ENCODE measurements at places on chromosomes 7 and 10.
A peak's percentile ranks its signal among the peaks of the same experiment; 100 is the strongest.

GRCh38 chr7:158323741-158324396, 263.8 kb downstream of the PTPRN2 start:
- no peak for DNase-seq

DNA sequence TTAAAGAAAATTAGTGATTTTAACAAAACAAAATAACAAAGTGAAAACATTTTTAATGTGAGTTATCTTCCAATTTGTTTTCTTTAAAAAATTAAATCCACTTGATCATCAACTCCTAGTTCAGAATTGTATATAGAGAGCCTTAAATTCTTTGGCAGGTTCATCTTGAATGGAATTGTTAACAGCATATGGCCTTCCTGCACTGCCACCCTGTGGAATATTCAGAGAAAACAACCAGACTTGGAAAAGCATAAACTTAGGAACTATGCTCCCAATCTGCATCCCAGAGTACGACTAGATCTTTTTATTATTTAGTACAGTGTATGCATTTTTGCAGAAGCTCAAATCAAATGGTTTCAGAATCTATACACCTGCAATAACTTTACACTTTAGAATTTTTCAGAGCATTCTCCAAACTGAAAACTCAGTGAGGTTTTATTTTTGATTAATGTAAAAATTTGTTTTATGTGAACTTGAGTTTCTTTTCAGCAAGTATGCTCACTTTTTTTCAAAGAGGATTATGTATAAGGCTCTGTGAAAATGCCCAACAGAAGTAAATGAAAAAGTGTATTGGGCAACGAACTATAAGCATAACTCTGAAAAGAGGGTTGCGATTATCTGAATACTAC, 44.9 kb upstream of the ANK3 start:
- DNase-seq: peak; percentile 53

DNA sequence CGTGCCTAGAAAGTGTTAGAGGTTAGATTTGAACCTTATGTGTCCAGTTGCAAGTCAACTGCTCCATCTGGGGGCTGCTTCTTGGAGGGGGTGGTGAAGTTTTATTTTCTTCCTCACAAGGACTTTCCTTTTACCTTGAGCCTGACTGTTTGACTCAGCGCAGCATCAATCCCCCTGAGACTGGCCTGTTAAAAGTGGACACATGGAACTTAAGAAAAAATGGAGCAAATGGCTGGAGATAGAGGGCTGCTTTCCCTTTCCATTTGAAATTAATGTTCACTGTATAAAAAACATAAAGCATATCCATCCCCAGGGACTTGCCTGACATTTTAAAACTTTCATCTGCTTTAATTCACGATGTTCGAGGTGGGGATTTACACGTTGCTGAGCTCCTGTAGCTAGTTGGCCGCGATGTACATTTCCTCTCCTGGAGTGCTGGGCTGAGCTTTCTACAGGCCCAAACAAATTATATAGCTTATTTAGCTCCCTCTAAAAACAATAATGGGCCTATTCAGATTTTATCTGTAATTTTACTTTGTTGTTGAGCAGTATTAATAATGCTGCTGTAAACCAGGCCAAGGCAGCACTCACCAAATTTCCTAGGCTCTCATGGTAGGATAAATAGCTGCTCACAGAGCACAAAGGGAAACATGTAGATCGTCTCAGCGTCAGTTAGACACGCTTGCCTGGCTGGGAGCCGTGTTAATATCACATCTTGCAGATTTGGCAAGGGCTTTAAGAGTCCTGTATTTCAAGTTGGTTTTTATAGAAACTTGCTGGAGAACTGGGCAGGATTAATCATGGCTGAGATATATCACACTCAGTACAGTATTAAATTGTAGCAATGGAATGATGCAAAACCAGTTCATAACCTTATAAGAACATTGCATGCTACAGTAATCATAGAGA, 251.5 kb downstream of the LRMDA start:
- no peak for DNase-seq

- no peak for DNase-seq
These were observed 38.1 kb downstream of the CDHR3 start for GRCh38 chr7:106001196-106001595.

- DNase-seq: no peak
These were observed 9.8 kb downstream of the VSIR start for GRCh38 chr10:71763352-71764127.

DNA sequence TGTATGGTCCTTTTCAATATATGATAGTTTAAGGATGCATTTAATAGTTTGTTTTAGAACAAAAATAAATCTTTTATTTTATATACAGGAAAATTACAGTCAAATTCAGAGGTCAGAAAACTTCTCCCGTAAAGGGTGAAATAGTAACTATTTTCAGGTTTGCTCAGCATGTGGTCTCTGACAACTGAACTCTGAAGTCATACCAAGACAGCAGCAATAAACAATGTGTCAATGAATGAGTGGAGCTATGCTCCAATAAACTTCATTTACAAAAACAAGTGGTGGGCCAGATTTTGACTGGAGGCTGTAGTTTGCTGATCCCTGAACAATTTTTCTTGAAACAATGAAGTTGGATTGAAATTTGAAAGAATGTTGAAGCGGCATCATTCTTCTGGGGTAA, 123.6 kb downstream of the ZNF248 start:
- DNase-seq: no peak

DNA sequence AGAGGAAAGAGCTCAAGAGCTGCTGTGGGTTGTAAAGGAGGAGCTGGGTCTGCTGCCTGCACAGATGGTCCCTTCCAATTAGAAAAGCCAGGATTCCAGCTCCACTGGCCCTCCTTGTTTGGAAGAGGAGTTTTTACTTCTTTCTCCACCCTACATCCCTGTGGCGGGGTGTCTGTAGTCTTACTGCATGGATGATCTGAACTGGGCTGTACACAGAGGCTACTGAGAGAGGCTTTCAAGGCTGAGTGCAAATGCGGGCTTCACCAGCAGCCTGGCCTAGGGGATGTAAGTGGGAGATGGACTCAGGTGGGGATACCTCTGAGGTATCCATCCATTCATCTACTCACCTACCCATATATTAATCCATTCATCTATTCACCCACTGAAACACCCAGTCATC, 7.1 kb upstream of the CXCL12 start:
- no peak for DNase-seq

DNA sequence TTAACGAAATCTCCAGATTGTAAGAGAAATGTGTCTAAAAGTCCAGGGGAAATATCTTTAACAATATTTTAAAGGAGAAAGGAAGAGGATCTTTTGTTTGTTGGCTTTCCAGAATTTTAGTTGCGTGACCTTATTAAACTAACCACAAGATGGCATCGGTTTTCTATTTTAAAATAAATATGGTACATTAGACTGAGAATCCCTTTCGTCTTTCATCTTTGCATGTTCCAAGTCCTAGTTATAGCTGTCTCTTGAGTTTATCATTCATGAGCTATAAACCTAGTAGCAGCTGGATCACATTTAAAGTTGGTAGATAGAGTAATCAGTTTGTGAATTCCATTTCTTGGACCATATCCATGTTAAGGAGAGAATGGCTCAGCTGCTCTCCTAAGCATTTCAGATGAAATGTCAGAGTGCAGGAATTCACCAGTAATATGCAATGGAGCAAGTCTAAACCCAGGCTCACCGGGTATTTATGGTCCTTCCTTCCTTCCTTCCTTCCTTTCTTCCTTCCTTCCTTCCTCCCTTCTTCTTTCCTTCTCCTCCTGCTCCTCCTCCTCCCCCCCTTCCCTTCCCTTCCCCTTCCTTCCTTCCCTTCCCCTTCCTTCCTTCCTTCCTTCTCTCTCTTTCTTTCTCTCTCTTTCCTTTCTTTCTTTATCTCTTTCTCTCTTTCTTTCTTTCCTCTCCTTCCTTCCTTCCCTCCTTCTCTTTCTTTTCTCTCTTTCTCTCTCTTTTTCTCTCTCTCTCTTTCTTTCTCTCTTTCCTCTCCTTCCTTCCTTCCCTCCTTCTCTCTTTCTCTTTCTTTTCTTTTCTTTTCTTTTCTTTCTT, 57.8 kb upstream of the RAB18 start:
- no peak for DNase-seq

GRCh38 chr10:110881247-110881646, 9.5 kb downstream of the PDCD4 start:
- no peak for DNase-seq

- DNase-seq: no peak
These were observed 157.0 kb downstream of the DNAJB6 start for GRCh38 chr7:157493776-157494175.

Data from head of caudate nucleus (tissue), 42 donors.